ENCODE measurements at places on chromosomes 16 and 17.

GRCh38 chr16:578870-579405, 9.2 kb downstream of the PIGQ start:
- DNase-seq: peak; percentile 67

DNA sequence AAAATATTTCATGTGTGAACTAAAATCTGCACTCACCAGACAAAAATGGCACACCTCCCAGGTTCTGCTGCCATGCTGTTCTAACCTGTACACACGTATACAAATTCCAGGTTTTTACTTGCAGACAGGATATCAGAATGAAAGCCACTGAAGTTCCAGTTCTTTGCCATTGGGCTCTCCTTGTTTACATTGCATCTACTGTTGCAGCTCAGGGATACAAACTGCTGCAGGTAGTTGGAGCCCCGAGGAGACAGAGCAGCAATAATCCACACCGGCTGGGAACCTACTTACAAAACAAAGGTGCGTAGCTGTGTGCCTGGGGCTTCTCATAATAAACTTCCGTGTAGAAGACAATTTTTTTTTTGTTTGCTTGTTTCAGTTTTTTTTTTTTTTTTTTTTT, 59.6 kb downstream of the HAPSTR1 start:
- no peak for DNase-seq

GRCh38 chr17:50381920-50382319, 8.9 kb downstream of the EME1 start:
- DNase-seq: no peak

GRCh38 chr17:82944990-82945389, 105.2 kb upstream of the ZNF750 start:
- no peak for DNase-seq

- peak; percentile 56 for DNase-seq
Observed at GRCh38 chr17:58531661-58532554, 17.5 kb upstream of the MTMR4 start.

All from right kidney (tissue), 9 donors.